ENCODE measurements at places on chromosomes 16 and 17.

- no peak for DNase-seq
These were observed 182.8 kb upstream of the ELAC2 start for GRCh38 chr17:13200671-13201070.

- no peak for DNase-seq
These were observed 13.7 kb downstream of the GUCY2D start for GRCh38 chr17:8015957-8016631.

GRCh38 chr16:3192476-3193019, 4.5 kb downstream of the OR1F1 start:
- no peak for DNase-seq

DNA sequence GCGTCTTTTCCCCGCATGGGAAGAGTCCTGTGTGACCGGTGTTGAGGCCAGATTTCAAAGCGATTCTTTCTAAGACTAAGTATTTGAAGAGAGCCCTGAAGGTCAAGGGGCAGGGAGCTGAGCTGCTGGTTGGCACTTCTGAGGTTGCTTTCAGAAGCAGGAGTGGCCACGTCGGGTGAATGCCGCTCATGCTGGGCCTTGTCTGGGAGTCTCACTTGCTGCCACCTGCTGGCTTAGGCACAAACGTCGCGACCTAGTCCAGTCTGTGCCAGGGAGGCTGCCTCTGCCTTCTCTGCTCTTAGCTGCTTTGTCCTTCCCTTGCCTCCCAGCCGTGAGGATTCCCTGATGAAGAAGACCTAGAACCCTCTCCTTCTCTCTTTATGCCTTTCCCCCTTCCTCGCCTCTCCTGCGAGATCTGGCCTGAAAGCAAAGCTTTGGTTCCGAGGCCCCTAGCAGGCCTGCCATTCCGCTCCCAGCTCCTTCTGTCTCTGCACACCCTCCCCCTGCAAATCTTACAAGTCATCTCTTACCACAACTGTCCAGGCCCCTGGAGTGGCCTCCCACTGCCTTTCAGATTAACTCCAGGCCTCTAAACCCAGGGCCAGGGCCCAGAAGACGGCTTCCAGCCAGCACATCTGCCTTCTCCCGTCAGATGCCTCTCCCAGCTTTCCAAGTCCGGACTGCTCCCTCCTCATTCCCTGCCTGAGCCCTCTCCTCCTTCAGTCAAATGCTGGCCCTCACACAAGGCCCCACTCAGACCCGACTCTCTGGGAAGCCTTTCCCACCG, 11.4 kb downstream of the CTNS start:
- DNase-seq, result no peak

- DNase-seq, result no peak
These were observed 9.0 kb upstream of the CMIP start for GRCh38 chr16:81435567-81435966.

DNA sequence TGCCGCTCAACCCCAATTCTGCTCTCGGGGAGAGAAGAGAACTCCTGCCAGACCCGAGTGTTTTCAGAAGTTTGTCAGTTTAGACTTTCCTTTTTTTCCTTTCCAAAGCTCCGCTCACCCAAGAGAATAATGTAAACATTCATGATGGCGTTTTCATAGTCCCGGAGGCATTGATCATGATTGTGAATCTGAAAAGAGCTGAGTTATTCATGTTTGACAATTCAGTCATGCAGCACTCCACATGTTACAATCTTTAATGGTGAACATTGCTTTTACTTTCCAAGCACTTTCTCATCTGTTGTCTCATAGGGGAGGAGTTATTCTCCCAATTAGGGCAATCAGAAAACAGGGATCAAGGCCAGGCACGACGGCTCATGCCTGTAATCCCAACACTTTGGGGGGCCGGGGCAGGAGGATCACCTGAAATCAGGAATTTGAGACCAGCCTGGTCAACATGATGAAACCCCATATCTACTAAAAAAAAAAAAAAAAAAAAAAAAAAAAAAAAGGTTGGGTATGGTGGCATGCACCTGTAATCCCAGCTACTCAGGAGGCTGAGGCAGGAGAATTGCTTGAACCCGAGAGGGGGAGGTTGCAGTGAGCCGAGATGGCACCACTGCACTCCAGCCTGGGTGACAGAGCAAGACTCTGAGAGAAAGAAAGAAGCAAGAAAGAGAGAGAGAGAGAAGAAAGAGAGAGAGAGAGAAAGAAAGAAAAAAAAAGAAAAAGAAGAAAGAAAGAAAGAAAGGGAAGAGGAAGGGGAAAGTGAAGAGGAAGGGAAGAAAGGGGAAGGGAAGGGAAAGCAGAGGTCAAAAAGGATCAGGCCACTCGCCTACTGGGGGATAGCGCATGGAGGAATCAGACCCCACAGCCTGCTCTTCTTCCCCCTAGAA, 70.0 kb upstream of the TNRC6C start:
- DNase-seq, result no peak

GRCh38 chr17:69592692-69593350, 178.3 kb downstream of the MAP2K6 start:
- DNase-seq, result no peak

- DNase-seq, result no peak
These were observed 15.4 kb downstream of the REXO5 start for GRCh38 chr16:20821682-20822081.

- peak; percentile 81 for DNase-seq
These were observed 109.6 kb downstream of the KCNJ2 start for GRCh38 chr17:70278844-70279462.

DNA sequence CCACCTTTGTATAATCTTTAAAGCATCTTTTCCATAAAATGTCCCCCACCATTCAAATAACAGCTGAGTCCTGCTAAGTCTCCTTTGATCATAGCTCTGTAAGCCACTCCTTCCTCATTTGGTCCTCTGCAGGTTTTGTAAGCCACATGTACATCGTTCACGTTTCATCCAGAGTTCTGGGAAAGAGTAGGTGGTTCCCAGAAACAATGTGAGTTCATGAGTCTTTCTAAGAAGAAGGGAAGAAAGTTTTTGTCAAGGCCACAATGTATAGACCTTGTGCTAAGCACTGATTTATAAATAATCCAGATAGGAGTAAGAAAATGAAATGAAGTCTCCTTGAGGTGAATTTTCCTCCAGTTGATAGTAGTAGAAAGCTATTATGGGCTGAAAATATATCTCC, 8.7 kb upstream of the ANKS4B start:
- DNase-seq, result no peak

- no peak for DNase-seq
These were observed 623 bp downstream of the MBTPS1 start for GRCh38 chr16:84115919-84116719.

DNA sequence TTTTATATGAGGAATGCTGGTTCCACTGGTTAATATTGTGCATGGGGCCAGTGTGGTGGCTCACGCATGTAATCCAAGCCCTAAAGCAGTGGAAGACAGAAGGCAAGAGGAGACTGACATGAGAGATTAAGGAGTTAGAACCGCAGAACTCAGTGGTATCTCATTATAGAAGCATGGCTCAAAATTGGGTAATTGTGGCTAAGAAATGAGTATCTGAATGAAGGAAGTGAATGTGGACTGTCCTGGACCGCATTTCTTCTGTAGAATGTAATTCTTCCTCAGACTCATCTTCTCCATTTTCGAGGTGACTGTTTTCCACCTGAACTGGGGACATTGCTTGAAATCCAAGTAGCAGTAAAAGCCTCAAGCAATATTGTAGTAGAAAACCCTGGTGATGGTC, 42.6 kb upstream of the CDR2 start:
- no peak for DNase-seq

- no peak for DNase-seq
These were observed 88.4 kb downstream of the CHD9NB start for GRCh38 chr16:52964290-52964689.

DNA sequence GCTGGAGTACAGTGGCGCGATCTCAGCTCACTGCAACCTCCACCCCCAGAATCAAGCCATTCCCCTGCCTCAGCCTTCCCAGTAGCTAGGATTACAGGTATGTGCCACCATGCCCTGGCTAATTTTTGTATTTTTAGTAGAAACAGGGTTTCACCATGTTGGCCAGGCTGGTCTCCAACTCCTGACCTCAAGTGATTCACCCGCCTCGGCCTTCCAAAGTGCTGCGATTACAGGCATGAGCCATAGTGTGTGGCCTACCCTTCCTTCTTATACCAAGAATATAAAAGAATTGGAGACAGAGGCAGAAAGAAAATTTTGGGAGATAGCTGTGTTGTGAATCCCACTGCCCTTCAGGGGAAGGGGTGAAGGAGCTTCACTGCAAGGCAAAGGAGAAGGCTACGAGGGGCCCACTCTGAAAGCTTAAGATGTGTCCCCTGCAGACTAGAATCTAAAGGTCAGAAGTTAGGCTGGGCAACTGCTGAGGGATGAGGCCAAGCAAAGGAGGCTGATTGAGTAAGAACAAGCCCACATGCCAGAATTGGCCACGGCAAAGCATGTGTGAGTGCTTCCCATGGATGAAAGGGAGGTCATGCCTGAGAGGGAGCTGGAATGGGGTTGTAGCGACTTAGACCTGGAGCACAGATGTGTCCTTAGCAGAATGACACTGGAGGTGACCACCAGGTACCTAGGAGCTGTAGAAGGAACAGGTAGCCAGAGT, 8.4 kb upstream of the CRYBA1 start:
- DNase-seq, result no peak

GRCh38 chr16:55036371-55036821, 105.7 kb downstream of the IRX5 start:
- no peak for DNase-seq

DNA sequence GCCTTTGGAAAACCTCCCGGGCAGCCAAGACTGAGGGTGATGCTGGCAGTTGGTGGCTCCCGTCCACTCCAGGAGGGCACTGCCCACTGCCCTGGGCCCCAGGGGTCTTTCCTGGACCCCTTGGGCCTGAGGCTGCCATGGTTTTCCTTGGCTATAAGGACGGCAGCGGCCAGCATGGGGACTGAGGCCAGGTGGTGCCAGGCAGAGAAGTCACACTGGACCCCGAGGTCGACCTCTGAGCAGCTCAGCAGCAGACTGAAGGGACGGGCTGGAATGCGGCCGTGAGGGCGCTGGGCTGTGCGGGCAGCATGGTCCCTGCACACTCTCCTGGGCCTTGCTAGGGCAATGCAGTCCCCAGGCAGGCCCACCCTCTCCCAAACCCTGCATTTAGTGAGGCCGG, 55.6 kb upstream of the GNG13 start:
- DNase-seq, result no peak

GRCh38 chr17:74768069-74768762, 7.9 kb downstream of the NAT9 start:
- no peak for DNase-seq

GRCh38 chr16:20243731-20244281, 83.5 kb downstream of the GP2 start:
- no peak for DNase-seq

DNA sequence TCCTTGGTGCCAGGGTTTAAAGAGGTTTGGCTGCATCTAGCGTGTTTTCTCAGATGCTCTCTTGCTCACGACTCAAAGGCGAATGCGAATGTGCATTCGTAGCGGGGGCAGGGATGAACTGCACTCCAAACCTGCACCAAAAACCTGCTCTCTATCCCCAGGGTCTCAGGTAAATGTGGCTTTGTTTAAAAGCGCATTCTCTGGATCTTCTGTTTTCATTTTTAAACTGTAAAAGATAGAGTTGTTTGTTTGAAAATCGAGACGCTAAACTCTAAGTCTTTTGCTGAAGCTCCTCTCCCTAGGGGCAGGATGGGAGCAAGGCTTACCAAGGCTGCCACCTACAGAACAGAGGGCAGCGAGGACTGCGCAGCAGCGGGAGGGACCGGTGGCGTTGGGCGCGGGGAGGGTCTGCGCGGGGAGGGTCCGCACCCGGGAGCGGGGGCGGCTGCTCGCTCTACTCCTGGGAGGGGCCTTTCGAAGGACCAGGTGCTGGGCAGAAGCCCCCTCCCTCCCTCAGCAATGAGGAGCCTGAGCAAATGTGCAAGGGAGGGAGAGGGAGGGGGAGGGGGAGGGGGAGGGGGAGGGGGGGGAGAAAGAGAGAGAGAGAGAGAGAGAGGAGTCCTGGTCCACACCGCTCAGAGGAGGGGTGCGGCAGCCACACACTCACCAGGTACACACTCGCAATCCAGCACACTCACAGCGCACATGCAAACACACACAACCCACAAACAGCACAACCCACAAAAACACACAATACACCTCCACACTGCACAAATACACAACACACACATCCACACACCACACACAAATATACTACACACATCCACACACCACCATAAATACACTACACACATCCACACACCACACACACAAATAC, 142.8 kb downstream of the GRIN2A start:
- DNase-seq, result peak; percentile 46

- no peak for DNase-seq
These were observed 122.9 kb downstream of the CACNG3 start for GRCh38 chr16:24378999-24379398.

DNA sequence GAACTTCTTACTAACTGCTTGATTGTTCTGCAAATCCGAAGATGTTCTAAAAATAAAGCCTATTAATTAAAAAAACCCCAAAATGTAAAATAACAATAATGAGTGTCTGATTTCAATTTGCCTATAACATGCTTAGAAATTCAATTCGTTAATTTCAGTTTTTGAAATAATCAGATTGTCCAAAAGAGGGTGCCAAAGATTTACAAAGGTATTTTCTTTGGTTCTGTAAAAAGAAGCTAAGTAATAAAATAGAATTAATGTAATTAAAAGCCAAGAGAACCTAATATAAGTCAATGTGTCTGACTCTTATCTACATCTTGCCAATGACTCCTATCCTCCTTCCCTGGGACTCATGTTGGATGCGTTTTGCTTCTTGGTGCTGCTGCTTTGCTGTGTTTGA, 75.0 kb upstream of the CPHXL start:
- DNase-seq, result no peak

- no peak for DNase-seq
These were observed 34.9 kb downstream of the SMARCE1 start for GRCh38 chr17:40612599-40613244.

- DNase-seq, result no peak
These were observed 13.3 kb upstream of the PITPNM3 start for GRCh38 chr17:6569370-6570285.

- no peak for DNase-seq
These were observed 52.1 kb upstream of the MYOCD start for GRCh38 chr17:12613566-12613965.

GRCh38 chr17:36468903-36469635, 17.4 kb upstream of the ZNHIT3 start:
- DNase-seq, result peak; percentile 63

DNA sequence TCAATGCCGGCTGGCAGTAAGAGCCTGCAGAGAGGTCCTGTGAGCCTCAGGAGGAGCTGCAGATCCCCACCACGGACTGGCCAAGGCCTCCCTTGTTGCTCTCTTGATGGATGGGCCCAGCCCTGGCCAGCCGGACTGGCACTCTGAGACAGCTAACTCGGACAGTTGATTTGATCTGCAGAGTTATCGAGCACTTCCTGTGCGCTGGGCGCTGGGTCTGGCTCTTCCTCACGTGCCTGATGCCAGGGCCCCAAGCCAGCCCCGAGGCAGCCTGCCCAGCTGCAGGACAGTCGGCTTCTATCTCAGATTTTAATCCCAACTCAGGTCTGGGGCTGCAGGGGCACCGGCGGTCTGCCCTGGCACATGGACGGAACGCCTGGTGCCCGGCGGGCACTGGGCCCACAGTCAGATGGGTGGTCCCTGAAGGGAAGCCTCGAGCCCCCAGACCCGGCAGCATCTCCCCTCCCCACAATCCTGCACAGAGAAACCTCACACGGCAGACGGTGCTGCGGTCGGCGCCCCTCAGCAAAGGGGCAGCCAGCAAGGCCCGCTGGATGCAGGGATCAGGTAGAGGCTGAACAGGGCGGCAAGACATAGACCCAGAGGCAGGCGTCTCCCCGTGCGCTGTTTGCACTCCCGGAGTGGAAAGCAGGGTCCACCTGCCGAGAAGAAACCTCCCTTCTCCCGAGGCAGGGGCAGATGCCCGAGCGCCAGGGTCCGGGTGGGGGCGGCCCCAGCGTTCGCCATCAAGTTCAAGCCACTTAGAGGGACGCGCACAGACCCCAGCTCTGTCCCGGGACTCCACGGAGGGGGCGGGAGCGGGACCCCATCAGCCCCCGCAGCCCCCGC, 34.0 kb downstream of the TIMM22 start:
- DNase-seq, result no peak

Measured in NCI-H524 treated with DMSO at 0.1 percent for 48 hours (cell line).